ENCODE measurements at places on chromosomes 11 and 22.

DNA sequence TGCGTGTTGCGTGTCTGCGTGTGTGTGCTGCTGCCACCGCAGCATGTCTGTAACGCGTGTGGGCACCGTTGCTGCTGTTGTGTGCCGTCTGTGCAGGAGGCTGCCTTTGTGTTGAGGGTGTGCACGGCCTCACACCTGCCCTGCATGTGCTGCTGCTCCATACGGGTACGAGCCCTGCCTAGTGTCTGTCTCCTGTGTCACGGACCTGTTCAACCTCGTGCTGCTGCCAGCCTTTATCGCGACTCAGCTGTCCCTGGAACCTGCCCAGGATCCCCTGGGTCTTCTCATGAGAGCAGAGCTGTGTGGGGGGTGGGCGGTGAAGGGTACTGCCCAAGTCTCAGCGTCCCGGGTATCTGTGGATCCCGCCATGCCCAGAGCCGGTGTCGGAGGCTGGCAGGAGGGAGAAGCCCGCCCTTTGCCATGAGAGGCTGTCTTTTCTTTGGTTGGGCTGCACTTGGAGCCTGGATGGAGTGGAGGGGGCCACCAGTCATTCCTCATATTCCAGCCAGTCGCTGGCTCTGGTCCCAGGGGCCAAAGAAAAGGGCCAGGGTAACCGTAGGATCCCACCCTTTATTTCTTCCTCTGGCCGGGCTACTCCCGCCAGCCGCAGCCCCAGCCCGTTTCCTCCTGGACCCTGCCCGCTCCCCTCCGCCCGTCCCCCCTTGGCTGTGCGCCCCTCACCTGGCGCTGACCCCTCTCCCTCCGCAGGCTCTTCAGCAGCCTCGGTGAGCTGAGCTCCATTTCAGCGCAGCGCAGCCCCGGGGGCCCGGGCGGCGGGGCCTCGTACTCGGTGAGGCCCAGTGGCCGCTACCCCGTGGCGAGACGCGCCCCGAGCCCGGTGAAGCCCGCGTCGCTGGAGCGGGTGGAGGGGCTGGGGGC lies 7.8 kb upstream of the ACR start:
- no peak for DNase-seq

DNA sequence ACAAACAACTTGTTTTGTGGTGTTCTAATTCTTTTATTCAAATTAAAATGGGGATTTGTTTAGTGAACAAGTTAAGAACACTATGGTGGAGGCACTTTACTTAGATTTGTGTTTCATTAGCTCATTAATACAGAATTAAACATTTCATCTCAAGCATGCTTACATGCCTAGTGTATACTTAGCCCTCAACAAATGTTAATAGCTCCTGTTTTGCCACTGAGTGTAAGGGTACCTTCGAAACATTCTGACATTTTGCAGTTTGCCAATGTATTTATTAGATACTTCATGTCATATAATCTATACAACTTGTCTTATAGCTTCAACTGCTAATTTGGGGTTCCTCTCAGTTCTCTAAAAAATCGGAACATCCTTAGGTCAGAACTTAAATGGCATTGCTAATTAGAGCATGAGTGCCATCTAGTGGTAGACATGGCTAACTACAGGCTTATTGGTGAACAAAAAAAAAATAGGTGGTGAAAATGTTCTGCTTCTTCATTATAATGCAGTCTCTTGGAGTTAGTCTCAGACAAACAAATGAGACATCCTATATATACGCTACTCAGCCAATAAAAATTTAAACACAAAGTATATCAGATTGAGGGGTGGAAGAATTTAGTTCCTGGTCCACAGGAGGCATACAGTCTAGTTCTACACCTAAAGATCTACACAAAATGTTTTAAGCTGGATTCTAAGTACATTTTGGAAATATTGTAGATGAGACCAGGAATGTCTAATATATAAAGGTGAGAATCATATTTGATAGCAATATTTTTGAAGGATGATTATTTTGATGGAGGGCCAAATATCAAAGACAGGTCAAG lies 4.9 kb upstream of the CNTN5 start:
- DNase-seq = peak; percentile 70

DNA sequence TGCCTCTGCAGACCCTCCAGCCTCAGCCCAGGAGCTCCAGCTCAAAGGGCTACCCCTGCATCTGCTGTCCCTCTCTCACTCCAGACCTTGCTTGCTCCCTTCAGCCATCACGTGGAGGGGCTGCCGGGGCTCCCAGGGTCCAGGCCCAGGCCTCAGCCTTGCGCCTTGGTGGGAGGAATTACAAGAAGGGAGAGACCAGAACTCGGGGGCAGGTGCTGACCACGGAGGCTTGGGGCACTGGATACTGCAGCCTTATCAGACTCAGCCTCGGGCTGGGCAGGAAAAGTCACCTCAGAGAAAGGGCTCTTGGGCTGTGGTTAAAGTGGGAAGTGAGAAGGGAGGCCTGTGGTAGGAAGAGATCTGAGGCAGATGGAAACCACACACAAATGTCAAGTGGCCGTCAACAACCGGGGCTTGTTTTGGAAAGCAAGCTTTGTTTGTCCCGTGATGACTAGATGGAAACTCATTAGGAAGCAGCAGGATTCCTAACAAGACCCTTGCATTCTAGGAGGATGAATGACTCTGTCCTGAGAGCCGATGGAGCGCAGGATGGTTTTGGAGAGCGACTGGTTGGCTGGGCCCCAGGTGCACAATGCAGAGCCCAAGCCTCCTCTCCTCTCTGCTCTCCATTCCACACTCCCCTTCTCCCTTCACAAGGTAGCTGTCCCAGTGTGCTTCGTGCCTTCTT lies 1321.7 kb downstream of the TBC1D22A start:
- no peak for DNase-seq

DNA sequence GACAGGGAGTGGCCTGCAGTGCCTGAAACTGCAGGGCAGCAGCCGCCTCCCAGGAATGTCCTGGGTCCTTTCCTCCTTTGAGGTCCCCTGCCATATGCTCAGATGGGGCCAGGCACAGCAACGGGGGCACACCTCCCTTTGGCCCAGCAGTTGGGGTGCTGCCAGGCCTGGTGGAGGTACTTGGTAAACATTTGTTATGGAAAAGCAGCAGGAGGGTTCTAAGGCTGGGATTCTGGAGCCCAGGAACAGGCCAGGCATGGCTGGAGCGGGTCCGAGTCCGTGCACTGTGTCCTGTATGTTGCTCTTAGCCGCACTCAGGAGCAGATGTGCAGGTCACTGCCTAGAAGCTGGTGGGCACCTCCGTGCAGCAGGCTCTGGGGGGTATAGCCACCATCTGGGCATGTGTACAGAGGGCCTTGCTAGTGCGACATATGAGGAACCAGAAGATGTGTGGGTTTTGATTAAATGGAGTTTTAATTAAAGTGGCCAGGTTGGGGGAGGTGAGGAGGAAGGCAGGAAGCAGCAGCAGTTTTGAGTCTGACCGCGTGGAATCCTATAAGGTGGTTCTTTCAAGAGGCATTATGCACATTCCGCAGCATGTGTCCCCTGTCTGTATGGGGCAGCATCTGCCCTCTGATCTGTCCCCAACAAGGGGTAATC lies 1.5 kb downstream of the ADORA2A start:
- DNase-seq = no peak

GRCh38 chr11:10109806-10110205 lies 184.2 kb downstream of the SBF2 start:
- DNase-seq = peak; percentile 93

DNA sequence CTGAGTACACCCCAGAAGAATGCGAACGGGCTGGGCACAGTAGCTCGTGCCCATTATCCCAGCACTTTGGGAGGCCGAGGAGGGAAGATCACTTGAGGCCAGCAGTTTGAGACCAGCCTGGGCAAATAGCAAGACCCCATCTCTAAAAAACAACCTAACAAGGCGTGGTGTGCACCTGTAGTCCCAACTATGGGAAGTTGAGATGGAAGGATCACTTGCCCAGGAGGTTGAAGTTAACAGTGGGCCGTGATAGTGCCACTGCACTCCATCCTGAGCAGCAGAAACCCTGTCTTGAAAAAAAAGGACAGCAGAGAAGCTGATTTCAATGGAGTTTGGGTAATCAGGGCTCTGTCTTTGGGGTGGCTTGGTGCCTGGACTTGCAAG lies 3.3 kb downstream of the RPLP2 start:
- no peak for DNase-seq

DNA sequence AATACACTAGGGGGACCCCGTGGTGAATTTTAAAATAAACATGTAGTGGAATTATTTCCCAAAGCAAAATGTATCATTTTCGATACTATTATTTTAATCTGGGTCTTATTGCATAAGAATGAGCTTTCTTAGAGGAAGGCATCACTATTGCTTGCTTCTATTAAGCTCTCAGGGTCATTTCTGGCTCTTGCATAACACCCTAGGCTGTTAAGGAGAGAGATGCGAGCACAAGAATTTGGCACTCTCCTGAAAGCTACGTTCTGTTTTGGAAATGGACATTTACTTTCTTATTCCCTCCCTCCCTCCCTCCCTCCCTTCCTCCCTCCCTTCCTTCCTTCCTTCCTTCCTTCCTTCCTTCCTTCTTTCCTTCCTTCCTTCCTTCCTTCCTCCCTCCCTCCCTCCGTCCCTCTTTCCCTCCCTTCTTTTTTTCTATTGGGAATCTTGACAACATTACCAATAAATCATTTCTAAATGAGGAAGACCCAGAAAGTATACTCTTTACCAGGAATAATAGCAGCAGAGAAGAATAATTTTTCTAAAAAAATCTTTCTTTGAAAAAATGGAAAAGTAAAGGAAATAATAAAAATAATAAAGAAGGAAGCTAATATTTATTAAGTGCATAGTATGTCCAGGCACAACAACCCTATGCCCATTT lies 83.6 kb upstream of the BDNF start:
- peak; percentile 11 for DNase-seq

- DNase-seq = no peak
Observed at GRCh38 chr22:27997538-27997937, 78.5 kb upstream of the PITPNB start.

DNA sequence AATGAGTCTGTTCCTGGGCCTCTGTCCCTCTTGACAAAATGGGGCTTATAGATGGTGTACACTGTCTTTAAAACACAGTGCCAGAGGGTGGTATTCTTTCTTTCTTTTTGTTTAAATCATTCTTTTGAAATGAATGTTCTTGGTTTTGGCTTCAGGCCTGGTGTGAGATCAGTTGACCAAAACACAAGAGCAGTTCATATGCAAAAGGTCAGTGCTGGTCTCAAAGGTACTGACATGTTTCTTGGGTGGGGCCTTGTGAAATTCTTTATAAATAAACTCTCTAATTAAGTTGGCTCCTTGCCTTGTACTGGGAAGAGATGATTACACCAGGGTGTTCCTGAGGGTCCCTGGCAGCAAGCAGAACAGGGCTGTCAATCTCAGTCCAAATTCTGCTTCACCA lies 110.0 kb downstream of the FBXO7 start:
- peak; percentile 96 for DNase-seq

Measured in fibroblast of lung (primary cell).